ENCODE measurements at places on chromosomes 6 and 20.
A peak's percentile ranks its signal among the peaks of the same experiment; 100 is the strongest.

DNA sequence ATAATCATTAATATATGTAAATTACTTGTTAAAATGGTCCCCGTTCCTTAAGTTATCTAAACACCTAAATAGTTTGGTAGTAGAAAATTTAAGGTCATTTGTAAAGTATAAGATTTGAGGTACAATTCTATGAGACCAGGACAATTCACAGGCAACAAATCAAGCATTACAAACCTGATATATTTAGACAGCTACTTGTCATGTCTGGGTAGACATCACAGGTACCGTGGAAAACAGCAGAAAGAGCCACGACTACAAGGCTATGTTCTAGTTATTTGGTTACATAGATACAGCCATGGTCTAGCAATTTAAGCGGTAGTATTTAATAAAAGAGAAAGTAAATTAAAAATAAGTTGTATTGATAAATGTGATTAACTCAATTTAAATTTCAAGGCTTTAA is 393.1 kb upstream of the ID4 start:
- DNase-seq = no peak

GRCh38 chr6:129353067-129353466 is 356.9 kb downstream of the ARHGAP18 start:
- no peak for DNase-seq

GRCh38 chr20:31644701-31645100 is 7.0 kb downstream of the COX4I2 start:
- no peak for DNase-seq

- no peak for DNase-seq
Observed at GRCh38 chr6:94446120-94446519, 1026.8 kb upstream of the EPHA7 start.

- peak; percentile 54 for DNase-seq
Observed at GRCh38 chr20:52859156-52859876, 112.8 kb upstream of the TSHZ2 start.

GRCh38 chr6:38427492-38428210 is 212.1 kb downstream of the BTBD9 start:
- DNase-seq = no peak

- peak; percentile 45 for DNase-seq
Observed at GRCh38 chr6:30960907-30961673, 20.3 kb downstream of the MUCL3 start.

DNA sequence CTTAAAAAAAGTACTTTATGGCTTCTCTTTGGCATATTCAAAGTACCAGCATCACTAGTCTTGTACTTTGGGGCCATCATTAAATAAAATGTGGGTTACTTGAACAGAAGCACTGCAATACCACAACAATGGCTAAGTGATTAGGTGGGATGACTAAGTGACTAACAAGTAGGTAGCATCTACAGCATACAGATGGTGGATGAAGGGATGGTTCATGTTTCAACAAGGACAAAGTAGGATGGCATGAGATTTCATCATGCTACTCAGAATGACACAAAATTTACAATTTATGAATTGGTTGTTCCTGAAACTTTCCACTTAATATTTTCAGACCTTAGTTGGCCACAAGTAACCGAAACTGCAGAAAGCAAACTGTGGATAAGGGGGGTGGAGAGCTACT is 7.7 kb downstream of the MPC1 start:
- no peak for DNase-seq

DNA sequence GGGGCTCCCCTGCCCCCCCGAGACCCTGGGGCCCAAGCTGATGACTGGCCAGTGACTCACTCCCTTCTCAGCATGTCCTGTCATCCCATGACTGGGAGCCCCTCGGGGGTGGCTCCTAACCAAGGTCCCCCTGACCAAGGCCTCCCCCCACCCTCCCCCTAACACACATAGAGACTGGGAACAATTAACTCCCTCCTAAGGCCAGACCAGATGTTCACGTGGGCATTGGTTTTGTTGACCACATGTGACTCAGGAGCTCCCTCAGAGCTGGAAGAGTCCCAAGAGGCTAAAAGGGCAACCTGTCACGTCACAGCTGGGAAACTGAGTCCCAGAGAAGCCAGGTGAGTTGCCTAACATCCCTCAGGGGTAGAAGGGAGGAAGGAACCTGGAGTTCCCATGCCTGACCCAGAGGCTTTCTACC is 10.6 kb upstream of the CCN5 start:
- DNase-seq = peak; percentile 62

DNA sequence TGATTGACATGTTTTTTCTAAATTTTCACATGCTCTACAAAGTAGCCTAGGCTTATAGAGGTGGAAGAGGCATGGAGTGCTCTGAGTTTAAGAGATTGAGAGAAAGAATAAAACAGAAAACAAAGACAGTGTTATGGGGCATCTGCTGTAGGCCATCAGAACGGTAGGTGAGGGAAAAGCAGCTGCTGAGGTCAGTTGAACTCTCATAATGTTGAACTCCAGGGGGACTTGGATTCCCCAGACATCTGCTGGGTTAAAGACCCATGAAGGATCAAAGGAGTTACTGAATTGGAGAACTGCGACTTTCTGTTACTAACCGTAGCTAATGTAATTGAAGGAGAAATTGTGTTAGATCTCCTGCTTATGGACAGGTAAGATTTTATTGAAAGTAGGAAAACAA is 333.9 kb downstream of the TFAP2B start:
- DNase-seq = no peak

DNA sequence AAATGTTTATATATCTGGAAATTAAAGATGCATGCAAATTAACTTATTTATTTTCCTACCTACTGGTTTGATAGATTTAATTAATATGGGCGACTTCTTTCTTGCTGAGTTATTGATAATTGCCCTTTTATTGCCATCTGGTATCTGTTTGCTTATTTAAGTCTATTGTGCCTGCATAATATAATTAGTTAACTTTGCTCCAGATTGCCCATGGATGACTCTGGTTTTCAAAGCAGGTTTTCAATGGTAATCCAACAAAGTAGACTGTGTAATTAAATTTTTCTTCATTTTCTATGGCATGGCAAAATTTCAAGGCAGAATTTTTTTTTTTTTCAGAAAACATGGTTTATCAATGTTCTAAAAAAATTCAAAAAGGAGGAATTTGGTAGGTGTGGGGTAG is 1092.0 kb downstream of the GRIK2 start:
- DNase-seq = no peak

GRCh38 chr20:53961527-53961926 is 108.9 kb downstream of the BCAS1 start:
- DNase-seq = no peak

GRCh38 chr6:53029257-53029656 is 34.2 kb upstream of the GSTA4 start:
- no peak for DNase-seq

GRCh38 chr6:28165563-28165962 is 23.9 kb downstream of the ZKSCAN8 start:
- DNase-seq = no peak

GRCh38 chr6:26021001-26021349 is 58.4 kb downstream of the TRIM38 start:
- DNase-seq = no peak

DNA sequence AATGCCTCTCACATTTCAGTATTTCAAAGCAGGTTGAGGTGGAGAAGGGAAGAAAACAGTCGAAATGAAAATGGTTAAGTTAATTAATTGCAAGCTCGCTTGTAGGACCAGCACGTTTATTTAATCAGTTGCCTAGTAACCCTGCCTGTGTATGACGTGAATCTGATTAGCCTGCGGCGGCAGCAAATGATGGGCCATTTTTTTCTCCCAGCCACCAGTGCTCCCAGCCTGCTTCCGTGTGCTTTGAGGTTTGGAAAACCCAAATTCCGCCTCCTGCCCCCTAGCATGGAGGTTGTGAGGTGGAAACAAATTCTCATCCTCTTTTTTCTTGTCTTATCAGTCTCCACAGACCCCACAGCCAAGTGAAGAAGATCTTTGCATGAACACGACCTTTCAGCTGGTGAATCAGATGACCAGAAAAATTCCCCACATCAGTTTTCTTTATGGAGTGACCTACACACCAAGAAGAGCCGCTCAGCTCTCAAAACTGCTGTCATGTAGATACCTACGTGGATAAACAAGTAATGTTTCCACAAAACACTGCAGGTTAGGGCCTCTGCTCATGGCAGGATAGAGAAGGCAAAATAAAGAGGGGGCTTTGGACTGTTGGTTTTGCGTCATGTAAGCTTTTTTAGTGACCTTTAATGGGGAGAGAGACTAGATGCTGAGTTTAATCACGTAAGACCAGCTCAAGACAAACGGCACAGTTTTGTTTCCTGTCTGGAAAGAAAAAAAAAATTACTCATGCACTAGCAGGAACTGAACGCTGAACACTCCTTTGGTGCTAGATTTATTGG is 572.9 kb upstream of the NOX3 start:
- peak; percentile 27 for DNase-seq

DNA sequence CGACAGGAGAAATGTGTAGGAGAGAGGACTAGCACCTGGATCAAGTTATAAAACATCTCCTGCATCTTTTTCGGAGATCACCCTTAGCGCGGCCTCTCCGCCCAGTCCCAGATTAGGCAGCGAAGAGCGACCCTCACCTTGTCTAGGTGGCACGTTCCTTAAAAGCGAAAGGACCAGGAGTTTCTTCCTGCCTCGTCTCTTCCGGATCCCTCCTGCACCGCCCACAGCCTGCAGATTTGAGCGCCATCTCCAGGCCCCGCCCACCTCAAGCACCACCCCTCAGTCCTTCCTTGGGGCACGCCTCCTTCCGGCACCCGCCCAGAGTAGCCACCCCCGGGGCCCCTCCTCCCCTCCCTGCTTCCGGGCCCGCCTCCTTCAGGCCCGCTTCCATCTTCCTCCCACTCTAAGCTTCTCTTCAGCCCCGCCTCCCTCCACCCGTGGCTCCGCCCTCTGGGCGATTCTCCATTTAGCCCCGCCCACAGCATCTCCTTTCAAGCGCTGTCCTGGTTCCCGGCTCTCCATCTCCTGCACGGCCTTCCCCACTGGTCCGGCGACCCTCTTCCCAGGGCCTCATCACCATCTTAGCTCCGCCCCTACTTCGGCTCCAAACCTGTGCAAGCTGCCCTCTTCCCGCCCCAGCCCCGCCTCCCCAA is 662 bp upstream of the RALY start:
- peak; percentile 99 for DNase-seq

DNA sequence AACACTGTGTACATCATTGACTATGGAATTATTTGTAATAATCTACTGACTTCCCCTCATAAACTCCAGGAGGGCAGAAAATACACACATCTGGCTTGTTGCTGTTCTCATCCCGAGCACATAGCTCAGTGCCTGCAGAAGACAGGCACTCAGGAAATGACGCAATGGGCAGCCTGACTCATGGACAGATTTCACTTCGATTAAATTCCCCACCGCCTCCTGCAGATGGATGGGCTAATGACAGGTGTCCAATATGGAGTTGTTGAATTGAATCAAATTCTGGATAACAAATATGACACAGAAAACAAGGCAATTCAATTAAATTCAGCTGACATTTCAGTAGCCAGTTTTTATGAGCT is 9.1 kb downstream of the ANKRD60 start:
- peak; percentile 74 for DNase-seq

GRCh38 chr6:42532038-42532669 is 31.7 kb upstream of the UBR2 start:
- peak; percentile 67 for DNase-seq

GRCh38 chr6:44730771-44731391 is 343.4 kb downstream of the CDC5L start:
- peak; percentile 31 for DNase-seq

DNA sequence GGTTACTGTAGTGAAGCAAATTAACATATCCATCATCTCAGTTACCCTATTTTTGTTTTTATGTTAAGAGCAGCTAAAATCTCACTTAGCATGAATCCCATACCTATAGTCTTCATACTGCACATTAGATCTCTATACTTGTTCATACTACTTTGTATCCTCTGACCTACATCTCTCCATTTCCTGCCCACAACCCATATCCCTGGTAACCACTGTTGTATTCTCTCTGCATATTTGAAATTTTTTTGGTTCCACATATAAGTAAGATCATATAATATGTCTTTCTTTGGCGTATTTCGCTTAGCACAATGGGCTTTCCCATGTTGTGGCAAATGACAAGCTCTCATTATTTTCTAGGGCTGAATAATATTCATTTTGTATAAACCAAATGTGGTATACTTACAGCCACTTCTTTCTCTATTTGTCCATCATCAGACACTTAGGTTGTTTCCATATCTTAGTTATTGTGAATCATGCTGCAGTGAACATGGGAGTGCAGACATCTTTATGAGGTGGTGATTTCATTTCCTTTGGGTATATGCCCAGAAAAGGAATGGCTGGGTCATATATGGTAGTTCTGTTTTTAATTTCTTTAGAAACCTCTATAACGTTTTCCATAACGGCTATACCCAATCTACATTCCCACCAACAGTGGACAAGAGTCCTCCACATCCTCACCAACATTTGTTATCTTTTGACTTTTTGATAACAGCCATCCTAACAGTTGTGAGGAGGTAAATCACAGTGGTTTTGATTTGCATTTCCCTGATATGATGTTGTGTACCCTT is 39.8 kb downstream of the BACH2 start:
- DNase-seq = peak; percentile 9

- no peak for DNase-seq
Observed at GRCh38 chr20:51697096-51697826, 70.9 kb downstream of the ATP9A start.

DNA sequence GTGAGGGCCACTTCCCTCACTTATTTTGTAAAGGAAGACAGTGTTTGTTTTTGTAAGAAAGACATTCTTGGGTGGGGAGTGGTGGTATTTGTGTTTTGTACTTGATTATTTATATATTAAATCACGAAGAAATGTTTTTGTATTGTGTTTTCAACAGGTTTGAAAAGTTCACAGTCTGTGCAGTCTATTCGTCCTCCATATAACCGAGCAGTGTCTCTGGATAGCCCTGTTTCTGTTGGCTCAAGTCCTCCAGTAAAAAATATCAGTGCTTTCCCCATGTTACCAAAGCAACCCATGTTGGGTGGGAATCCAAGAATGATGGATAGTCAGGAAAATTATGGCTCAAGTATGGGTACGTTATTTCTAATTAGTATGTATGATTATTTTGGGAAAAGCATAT is 137.2 kb downstream of the NCOA3 start:
- DNase-seq = no peak

- no peak for DNase-seq
Observed at GRCh38 chr6:5550631-5551030, 289.3 kb downstream of the FARS2 start.

GRCh38 chr20:17614176-17614811 is 44.4 kb downstream of the DSTN start:
- peak; percentile 75 for DNase-seq

DNA sequence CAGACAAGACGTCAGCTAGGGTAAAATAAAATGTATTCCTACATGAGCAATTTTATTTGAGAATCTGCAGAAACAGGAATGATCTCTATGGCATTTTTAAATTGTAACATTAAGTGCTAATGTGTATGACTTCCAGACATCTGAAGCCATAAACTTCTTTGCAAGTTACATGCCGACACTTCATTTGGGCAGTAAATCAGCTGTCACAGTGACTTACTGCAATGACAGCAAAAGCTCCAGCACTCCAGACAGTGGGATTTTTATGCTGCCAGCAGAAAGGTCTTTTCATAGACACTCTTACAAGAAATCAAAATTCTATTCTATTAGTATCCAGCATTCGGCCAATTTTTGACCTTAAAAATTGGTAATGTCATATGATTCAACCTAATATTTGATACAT is 156.3 kb upstream of the SNX9 start:
- no peak for DNase-seq

- DNase-seq = peak; percentile 68
Observed at GRCh38 chr20:6828794-6829423, 61.4 kb downstream of the BMP2 start.

Measured in AG08395 (cell line).